IPS DF 6.9 (cell line): ENCODE measurements at places on chromosomes 3 and 15.

DNA sequence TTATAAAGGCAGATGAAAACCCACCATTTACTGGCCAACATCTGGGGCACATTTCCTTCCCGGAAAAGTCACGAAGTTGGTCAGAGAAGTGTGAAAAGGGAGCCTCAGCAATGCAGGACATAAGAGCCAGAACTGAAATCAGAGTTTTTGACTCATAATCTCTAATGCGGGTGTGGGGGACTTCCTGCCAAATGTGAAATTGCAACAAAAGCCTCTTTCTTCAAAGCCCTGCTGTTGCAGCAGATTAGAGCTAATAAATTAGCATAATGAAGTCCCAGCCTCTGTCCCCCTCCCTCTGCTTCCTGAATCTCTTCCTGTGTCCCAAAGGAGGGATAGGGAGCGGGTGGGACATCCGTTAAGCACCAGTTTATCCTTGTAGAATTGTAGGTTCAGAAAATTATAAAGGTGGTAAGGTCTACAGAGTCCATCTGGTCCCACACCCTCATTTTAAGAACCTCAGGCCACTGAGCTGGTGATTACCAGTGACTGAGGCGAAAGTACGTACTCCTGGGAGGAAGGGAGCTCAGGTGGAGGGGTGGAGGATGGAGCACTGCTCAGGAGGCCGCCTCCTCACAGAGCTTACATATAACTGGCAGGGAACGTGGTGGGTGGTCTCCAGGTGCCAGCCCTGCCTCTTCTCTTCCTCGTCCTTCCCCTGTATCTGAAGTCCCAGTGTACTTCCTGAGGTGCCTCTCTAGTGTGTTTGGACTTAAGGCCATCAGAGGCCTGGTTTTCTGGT, 35.0 kb downstream of the ST6GAL1 start:
- DNase-seq, result no peak

- DNase-seq, result no peak
Observed at GRCh38 chr3:26997226-26997625, 372.0 kb downstream of the NEK10 start.

GRCh38 chr3:155805204-155805801, 775 bp downstream of the C3orf33 start:
- no peak for DNase-seq

GRCh38 chr15:24683736-24684135, 8.2 kb downstream of the NPAP1 start:
- no peak for DNase-seq

- DNase-seq, result no peak
Observed at GRCh38 chr15:61337541-61337940, 108.4 kb upstream of the RORA start.
